ENCODE measurements at places on chromosomes 5 and 9.

GRCh38 chr5:67262956-67263355 lies 66.4 kb upstream of the CD180 start:
- no peak for DNase-seq

GRCh38 chr9:123712399-123712798 lies 217.5 kb downstream of the DENND1A start:
- no peak for DNase-seq

- no peak for DNase-seq
Measured at GRCh38 chr5:146947181-146947941, 68.8 kb upstream of the PPP2R2B start.

DNA sequence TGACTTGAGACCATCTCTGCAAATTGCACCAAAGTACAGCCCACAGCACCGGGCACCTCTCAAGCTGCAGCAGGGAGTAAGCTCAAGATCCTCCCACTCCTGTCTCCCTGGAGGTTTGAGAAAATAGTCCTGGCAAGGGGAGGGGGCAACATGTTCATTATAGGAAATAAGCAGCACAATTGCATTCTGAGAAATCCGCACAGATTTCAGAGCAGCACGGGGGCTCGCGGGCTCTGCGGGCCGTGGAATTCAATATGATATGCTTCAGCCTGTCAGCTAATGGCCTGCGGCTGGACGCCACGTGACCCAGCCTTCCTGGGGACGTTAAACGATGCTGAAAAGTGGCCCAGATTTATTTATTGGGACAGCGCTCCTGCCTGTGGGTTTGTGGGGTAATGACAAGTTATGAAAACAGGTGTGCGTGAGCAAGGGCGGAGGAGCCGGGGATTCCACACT lies 156.4 kb downstream of the DAB2IP start:
- DNase-seq = peak; percentile 15

GRCh38 chr5:128174951-128175350 lies 91.4 kb downstream of the SLC12A2 start:
- DNase-seq = no peak

DNA sequence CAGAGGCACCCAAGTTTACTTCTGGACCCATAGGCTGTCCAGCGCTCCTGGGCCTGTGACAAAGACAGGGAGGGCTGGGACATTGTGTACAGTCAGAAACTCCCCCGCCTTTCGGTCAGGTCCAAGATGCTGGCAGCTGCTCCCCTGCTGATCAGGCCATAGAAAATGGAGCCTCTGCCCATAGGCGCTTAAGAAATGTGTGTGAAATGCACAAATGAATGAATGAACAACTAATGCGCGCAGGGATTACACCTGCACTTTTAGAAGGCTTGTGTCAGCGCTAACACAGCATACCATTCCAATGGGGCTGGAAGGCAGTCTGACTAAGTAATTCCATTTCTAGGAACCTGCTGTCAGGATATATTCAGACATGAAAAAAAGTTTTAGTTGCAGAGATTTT lies 16.3 kb downstream of the PTPN3 start:
- no peak for DNase-seq

GRCh38 chr5:135339623-135340022 lies 59.4 kb downstream of the MACROH2A1 start:
- no peak for DNase-seq

DNA sequence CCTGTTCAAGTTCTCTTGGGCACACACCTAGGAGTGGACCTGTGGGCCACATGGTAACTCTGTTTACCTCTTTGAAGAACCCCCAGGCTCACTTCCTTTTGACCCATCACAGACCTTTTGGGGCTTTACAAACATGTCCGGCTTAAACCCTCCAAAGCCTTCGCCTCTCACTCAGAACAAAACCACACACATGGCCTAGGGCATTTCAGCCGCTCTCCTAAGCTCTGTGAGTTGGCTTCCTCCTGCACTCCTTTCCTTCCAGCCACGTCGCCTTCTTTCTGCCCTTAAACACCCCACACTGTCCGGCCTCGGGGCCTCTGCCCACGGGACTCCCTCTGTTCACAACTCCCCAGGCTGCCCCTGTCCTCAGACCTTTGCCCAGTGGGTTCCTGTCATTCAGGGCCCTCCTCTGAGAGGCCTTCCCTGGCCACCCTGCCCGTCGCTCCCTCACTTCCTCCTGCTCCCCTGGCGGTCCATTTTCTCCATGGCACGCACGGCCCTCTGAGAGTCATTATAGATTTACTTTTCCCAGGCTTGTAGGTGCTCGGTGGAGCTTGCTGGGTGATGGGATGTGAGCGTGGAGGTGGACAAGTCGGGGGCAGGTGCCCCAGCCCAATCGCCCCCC lies 1.9 kb downstream of the DOK3 start:
- no peak for DNase-seq

GRCh38 chr5:54663866-54664265 lies 146.3 kb downstream of the SNX18 start:
- no peak for DNase-seq

- no peak for DNase-seq
Measured at GRCh38 chr9:19741178-19741577, 47.7 kb downstream of the SLC24A2 start.

DNA sequence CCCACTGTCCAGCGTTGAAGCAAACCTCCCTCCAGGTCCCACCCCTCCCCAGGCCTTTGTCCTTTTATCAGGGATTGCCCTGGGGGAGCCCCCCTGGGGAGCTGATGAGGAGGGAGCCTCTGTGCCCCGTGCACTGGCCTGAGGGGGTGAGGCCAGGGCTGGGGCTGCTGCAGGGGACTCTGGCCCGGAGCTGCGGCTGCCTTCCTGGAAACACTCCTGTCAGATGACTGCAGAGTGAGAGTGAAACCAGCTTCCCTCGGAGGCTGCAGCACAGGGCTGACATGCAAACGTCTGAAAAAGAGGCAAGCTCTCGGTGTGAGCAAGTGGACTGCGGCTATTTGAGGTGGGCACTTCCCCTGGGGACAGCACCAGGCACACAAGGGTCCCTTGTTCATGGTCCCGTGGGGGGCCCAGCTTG lies 4.6 kb upstream of the TRAF2 start:
- DNase-seq = no peak

GRCh38 chr9:22790329-22790728 lies 343.7 kb downstream of the DMRTA1 start:
- DNase-seq = no peak

GRCh38 chr5:169923988-169924387 lies 56.3 kb downstream of the INSYN2B start:
- DNase-seq = no peak

GRCh38 chr9:130174920-130175321 lies 2.7 kb downstream of the NCS1 start:
- no peak for DNase-seq

DNA sequence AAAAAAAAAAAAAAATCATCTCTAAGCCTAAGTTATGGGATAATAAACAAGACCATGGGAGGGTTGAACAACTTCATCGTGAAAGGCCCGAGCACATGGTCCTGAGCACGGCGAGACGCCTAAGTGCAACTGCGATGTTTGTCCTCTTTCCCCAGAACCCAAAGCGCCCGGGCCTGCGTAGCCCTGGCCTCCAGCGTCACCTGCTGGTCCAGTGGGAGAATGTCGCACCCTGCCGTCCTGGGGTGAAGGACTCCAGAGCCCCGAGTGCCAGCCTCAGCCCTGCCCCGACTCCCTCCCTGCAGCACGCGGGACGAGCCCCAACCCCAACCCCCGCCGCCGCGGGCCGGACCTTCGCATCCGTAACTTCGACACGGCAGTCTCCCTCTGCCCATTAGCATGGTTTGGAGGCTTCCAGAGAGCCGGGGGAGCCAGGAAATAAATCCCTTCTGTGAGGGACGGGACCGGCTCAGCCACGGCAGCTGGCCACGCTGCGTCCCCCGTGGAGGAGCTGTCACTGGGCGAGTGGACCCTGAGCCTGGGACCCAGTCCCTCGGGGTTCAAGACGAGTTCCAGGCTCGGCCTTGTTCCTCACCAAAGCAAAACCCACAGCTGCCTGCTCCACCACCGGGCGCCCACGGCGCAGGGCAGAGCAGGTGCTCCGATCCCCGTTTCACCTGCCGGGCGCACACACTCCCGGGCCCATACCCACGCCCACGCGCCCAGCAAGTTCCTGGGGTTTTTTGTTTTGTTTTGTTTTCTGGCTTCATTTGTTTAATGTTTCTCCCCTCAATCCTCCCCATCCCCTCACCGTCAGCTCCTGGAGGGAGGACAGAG lies 132.5 kb upstream of the HAND1 start:
- DNase-seq = peak; percentile 60

DNA sequence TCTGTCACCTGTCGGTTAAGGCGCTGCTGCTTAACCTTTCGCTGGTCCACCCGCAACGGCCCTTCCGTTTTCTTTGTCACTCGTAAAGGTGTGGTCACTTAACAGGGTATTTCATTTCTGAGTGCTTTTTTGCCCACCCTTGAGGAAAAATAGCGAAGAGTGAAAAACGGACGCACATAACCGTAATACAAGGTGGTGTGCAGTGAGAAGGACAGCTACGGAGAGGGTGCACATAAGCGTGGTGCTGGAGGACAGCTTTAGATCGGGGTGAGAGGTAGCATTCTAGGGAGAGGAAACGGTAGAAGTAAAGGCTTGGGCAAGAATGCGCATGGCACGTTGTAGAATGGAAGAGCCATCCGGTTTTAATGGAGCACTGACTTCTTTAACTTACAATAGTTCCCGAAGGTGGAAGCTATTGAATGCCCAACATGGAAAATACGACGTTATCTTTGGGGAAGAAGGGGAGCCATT lies 761 bp downstream of the CCT5 start:
- no peak for DNase-seq

GRCh38 chr9:88477300-88477751 lies 57.7 kb upstream of the NXNL2 start:
- no peak for DNase-seq

DNA sequence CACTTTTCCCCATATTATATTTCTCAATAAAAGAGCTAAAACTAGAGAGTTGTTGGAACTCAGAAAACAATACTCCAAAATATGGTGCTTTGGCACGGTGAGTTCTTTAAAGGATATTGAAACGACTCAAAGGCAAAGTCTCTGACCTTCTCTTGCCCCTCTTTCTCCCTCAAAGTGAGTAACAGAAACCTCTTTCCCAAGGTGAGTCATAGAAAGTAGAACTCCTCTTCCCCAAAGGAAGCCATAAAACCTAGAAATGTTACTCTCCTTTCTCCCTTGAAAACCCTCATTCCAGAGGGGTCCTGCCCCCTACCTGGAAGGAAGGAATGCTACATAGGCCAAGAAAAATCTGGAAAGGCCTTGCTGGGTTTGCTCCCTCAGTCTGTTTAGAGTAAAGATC lies 47.5 kb downstream of the RAPGEF6 start:
- DNase-seq = no peak

DNA sequence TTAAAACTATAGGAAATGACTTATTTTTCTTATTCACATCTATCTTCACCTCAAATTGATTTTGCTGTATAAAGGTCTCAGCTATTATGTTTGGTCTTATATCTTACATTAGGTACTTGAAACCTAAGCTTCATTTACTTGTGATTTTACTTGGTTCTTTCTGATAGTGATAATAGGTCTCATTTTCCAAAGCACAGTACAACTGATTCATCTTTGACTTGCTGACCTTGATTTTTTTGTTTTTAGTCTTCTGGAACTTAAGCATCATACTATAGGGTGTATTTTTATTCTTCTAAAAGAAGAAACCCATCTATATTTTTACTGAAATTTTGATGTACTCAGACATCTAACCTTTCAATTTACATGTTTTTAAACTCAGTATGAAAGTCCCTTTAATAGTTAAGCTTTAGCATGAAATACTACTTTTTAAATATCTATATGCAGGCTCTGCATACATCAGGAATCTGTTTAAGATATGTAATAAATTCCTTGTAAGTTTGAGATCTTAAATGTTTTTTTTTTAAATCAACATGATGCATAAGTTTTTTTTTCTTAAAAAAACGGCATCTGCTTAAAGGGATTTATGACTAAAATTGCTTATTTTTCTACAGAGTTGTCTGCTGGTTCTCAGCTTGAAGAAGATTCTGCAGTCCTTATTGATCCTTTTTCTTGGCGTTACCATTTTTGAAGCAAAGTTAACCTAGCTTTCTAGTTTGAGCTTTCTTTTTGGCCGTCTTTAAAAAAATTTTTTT lies 13.3 kb downstream of the MATR3 start:
- DNase-seq = no peak

DNA sequence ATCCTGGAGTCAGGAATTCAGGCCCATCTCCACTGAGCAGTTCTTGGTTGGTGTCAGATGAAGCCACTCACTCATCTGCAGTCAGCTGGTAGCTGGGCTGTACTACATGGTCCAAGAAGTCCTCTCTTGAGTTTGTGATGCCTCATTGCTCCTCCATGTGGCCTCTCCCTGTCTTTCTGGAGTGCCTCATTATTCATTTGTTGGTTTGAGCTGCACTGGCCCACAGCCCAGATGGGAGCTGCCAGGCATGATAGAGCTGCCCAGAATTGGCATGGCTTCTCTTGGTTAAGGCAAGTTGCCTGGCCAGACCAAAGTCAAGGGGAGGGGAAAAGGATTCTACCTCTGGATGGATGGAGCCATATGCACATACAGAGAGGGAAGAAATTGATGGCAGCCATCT lies 8.0 kb downstream of the PTCD2 start:
- no peak for DNase-seq

DNA sequence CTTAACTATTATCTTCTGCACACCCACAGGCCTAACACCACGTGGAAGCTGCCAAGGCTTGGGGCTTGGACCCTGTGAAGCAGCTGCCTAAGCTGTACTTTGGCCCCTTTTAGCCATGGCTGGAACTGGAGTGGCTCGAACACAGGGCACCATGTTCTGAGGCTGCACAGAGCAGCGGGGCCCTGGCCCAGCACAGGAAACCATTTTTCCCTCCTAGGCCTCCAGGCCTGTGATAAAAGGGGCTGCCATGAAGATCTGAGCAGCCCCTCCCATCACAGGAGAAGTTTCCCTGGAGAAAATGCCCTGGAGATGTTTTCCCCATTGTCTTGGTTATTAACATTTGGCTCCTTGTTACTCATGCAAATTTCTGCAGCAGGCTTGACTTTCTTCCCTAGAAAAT lies 126.3 kb downstream of the MELK start:
- no peak for DNase-seq

DNA sequence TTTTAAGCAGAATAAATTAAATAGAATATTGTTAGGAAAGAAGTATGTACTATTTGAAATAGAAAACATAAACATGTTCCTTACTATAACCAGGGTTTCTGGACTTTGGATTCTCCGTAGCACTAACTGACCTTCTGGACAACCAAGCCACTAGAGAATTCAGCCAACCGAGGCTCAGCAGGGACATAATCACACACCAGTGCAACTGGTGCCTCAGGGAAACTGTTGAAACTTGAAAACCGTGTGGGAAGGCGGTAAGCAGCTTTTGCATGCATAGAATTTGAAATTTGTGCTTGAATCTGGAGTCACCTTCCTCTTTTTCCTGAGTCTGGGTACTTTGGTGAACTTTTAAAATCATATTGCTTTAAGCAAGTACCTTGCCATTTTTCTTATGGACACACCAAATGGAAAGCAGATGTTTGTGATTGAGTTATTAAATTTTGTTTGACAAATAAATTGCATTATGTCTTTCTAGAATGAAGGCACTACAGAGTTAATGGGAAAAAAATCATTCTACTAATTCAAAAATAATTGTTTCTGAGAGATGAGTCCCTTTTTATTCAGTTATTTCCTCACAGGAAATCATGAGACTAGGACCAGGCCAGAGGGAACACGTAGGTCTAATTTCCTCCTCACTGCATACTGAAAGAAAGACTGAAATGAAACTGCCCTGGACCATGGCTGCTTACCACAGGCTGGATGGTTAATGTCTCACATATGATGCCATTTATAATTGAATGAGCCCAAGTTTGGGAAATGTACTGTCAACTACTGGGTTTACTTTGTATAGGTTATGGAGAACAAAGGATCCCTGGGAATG lies 20.6 kb upstream of the SCAMP1 start:
- no peak for DNase-seq

GRCh38 chr9:32378993-32379729 lies 5.3 kb upstream of the ACO1 start:
- peak; percentile 43 for DNase-seq
